ENCODE measurements at places on chromosomes 3 and 15.

- peak; percentile 46 for DNase-seq
Observed at GRCh38 chr3:168047190-168047795, 48.4 kb downstream of the GOLIM4 start.

DNA sequence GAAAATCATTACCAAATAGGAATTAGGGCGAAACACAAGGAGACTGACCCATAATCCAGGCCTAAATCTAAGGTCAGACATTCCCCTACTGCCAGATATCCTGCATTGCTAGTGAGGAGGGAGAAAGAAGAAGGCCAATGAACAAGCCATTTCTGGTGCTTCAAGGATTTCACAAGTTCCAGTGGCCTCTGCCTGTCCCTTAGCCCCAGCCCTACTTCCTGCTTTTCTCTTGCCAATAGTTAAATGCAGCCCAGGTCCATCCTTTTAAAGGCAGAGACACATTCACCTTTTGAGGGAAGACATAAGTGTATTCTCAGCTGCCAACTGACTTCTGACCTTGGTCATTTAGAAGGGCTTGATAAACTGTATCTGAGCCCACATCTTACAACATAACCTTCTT lies 135.8 kb downstream of the ZNF621 start:
- DNase-seq, result no peak

DNA sequence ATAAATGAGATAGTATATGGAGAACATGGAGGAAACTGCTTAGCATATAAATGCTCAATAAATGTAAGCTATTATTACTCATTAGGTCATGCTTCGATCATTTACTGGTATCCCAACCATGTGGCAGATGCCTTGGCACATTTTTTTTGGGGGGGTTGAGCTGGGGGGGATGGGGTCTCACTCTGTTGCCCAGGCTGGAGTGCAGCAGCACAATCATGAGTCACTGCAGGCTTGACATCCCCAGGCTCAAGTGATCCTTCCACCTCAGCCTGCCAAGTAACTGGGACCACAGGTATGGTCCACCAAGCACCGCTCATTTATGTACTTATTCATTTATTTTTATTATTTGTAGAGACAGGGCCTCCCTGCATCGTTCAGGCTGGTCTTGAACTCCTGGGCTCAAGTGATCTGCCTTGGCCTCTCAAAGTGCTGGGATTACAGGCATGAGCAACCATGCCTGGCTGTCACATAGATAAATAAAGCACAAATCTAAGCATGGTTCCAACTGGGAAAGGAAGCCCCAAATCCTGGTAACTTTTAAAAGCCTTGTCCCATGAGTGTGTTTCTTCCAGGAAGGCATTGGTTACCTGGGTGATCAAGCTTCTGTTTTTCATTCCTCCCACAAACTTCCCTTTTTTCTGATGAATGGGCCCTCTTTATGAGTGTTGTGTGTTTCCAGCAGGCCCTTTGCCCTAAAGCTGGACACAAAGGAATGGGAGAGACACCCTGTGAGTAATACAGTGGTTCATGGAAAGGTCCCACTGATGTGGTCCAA lies 147.4 kb upstream of the UMPS start:
- no peak for DNase-seq

- peak; percentile 31 for DNase-seq
Observed at GRCh38 chr3:151537726-151538125, 76.9 kb upstream of the IGSF10 start.

GRCh38 chr3:124851136-124851535 lies 36.0 kb downstream of the ITGB5 start:
- no peak for DNase-seq

- peak; percentile 74 for DNase-seq
Observed at GRCh38 chr15:81492331-81492968, 118.4 kb upstream of the TMC3 start.

- no peak for DNase-seq
Observed at GRCh38 chr3:72386327-72387000, 461.8 kb downstream of the SHQ1 start.

- DNase-seq, result no peak
Observed at GRCh38 chr15:61831505-61831921, 228.7 kb downstream of the VPS13C start.

- DNase-seq, result no peak
Observed at GRCh38 chr3:147195887-147196286, 210.5 kb downstream of the ZIC4 start.

DNA sequence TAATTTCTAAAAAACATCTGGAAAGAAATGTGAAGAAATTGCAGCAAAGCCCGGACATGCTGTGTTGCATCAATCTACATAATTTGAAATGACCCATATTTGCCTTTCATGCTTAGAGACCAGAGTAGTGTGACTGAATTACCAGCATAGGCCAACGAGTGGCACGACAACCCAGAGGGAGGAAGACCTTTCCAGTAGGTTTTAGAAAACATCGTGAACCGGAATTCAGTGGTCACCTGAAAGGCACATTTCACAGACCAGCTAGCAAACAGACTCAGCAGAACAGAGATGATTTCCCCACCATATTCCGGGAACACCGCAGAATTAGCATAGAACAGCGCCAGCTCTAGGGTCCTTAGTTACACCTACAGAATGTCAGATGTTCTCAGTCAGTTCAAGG lies 620.0 kb upstream of the ZNF385D start:
- DNase-seq, result no peak

DNA sequence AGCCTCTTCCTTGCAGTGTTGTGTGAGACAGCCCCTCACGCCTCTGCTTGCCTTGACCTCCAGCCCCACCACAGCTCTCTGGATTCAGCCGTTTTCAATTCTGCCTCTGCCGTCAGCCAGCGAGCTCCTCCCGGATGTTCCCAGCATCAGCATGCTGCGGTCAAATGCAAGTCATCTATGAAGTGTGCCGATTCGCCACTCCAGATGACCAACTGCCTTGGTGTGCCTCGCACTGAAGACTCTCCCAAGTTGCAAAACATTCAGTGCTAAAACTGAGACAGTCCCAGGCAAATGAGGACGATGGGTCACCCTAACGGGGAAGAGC lies 30.6 kb upstream of the RASA2 start:
- peak; percentile 74 for DNase-seq

- DNase-seq, result no peak
Observed at GRCh38 chr15:94346282-94346681, 114.9 kb downstream of the MCTP2 start.

GRCh38 chr15:100295939-100296565 lies 45.7 kb downstream of the ADAMTS17 start:
- DNase-seq, result no peak

DNA sequence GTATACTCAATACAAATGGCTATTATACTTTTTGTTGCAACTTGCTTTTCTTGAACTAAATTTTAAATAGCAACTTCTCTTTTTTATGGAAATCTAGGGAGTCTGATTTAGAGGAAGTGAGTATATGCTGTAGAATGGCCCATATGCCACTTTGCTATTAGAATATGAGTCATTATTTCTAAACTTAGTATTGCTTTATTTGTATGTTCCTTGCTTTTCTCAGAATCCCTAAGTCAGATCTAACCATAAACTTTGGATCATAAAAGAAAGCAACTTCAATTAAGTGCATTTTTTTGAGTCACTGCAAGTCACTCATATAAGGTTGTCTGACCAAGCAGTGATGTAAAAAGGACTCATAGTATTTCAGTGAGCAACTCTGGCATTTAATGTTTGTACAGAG lies 17.5 kb upstream of the SPTSSB start:
- DNase-seq, result peak; percentile 12

GRCh38 chr3:134334231-134334900 lies 39.9 kb downstream of the AMOTL2 start:
- DNase-seq, result no peak

Data from skeletal muscle cell (primary cell).